Mesangial cell (primary cell): ENCODE measurements at places on chromosomes 4 and X. TPM values are rescaled to one million over a fixed set of nuclear protein-coding genes. Genes with fewer than 3 reads are reported as not detected.

GPAT3 gene
- total RNA-seq: 5.4 and 5.6 TPM in 2 replicates

CCDC160 gene
- total RNA-seq: 0.63 TPM in 1 of 2 replicates, not detected in the other

CXCL8 gene
- 0.76 and 2.1 TPM in 2 replicates for total RNA-seq

IRF2 gene
- 10.1 and 14.7 TPM in 2 replicates for total RNA-seq

MAPK10 gene
- total RNA-seq: 2.0 and 7.6 TPM in 2 replicates

GSX2 gene
- not detected in 2 replicates for total RNA-seq

UVSSA gene
- total RNA-seq: 6.4 and 13.9 TPM in 2 replicates

CTAG1A gene
- not detected in 2 replicates for total RNA-seq

ETDB gene
- not detected in 2 replicates for total RNA-seq

SHROOM4 gene
- 3.7 and 6.0 TPM in 2 replicates for total RNA-seq

DIPK2B gene
- total RNA-seq: not detected in 2 replicates

C4orf50 gene
- not detected in 2 replicates for total RNA-seq

GPC3 gene
- 0.65 and 3.7 TPM in 2 replicates for total RNA-seq

WDR13 gene
- 99.2 and 124 TPM in 2 replicates for total RNA-seq

ART3 gene
- not detected in 2 replicates for total RNA-seq

WAS gene
- total RNA-seq: 0.38 TPM in 1 of 2 replicates, not detected in the other

PAGE1 gene
- not detected in 2 replicates for total RNA-seq

MAGED4 gene
- 46.3 and 82.9 TPM in 2 replicates for total RNA-seq

BEND4 gene
- under 0.01 TPM in 1 of 2 replicates, not detected in the other for total RNA-seq

DRD5 gene
- total RNA-seq: not detected in 2 replicates

TRIM60 gene
- not detected in 2 replicates for total RNA-seq

PABPC4L gene
- 0.81 and 1.4 TPM in 2 replicates for total RNA-seq

NR3C2 gene
- 0.81 and 2.4 TPM in 2 replicates for total RNA-seq

NIPAL1 gene
- total RNA-seq: 2.4 and 3.3 TPM in 2 replicates

MAB21L2 gene
- 3.7 and 5.3 TPM in 2 replicates for total RNA-seq
